NCI-H2171 (cell line): ENCODE measurements at places on chromosomes 7 and 10.

DNA sequence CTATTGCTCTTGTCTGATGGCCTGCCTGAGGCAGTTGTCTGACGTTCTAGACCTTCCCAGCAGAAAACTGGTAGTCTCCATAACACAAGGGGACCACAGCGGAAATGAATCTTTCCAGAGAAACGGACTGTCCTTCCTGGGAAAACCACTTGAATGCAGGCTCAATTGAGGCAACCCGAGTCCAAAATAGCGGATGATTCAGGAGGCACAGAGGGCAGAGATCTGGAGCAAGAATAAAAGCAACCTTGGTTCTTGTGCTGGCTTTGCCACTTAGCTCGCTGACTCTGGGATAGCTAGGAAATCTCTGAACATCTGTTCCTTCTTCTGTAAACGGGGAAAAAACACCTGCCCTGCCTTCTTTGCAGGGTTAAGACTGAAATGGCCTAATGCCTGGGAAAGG, 178.8 kb downstream of the NEURL1 start:
- DNase-seq, result no peak

GRCh38 chr7:17633067-17633466, 307.2 kb downstream of the SNX13 start:
- no peak for DNase-seq

DNA sequence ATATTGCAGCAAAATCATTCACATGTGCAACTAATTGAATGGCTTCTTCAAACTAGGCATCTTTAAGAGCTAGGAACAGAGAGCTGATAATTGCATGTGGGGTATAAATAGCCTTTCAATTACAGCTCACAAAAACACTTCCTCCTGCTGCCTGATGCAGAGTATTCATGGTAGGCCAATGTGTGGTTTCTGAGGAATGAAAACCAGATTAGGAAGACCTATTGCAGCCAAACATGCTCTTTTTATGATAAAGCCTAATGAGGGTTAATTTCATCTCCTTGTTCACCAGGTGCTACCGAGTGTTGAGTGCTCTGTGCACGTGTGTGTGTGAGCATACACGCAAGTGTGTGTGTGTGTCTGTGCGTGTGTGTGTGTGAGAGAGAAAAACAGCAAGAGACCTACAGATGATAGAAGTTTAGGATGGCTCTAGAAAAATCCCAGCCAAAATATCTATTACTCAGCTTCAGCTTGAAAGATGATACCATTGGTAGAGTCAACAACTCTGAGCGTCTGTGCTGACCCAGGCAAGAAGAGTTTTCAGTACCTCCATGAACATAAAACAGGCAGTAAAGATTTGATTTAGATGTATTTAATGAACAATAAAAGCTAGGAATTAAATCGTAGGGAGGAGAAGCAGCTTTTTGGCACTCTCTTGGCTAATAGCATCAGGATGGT, 448.5 kb upstream of the ANKRD30A start:
- no peak for DNase-seq

DNA sequence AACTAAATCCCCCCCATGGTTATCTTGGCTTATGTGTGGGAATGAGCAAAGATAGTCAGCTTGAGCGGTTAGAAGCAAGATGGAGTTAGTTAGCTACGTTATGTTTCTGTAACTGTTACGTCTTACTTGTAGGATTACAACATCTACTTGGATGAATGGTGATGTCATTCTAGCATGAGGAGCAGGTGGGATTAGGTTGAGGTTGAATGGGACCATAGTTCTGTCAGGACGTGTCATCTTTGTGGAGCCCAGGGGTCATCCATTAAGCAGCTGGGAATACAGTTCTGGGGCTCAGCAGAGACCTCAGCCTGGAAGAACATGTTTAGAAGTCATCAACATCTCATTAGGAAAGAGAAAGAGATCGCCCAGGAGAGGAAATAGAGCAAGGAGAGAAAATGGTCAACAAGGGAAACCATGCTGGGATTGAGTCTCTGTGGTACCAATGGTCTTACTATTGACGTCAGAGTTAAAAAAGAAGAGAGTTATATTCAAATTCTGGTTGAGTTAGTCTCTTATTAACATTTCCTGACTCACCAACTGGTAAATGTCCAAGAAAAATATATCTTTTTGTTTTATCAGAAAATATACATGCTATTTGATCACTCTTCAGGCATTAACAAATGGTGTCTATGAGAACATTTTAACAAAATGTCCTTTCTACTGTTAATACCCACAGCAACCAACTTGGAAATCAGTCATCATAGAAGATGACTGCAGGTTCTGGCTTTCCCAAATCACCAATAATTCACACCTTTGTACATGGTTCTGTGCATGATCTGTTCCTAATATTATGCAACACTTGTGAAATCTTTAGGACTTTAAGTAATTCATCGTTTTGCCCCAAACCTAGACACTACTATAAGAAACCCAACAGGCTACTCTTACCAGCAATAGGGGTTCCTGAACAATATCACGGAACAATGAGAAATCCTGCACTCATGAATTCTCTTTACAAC, 96.9 kb downstream of the KIAA1217 start:
- no peak for DNase-seq

- peak; percentile 40 for DNase-seq
Observed at GRCh38 chr10:18397906-18398305, 253.5 kb downstream of the NSUN6 start.

DNA sequence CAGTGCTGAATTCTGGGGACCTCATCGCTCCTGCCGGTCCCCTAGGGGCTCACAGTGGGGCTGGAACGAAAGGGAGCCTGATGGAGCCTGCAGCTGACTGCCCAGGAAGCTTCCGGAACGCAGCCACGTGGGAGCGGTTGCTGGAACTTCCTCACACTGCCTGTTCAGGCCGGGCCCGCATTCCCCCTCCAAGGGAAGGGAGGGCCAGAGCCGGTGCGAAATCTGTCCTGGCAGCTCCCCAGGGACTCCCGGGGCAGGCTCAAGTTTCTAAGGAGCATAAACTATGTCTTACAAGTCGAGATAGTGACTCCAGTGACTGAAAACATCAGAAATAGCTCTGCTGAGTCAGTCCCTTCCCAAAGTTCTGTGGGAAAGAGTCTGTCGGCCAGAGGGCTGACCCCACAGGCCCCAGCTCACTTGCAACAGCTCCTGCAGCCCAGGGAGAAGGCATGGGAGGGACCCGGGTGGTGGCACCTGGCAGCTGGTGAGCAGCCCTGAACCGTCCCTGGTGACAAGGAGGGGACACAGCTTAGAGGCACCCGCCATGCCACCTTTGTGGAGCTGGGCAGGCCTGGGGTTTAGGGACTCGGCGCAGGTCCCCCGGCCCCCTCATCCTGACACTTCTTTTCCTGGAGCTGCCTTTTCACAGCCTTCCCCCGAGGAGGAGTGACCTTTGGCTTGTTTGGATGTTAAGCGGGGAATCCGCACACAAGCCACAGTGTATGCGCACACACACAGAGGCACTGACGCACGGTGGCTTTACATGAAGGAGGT, 47.6 kb downstream of the PDGFA start:
- DNase-seq, result peak; percentile 22

- DNase-seq, result no peak
Observed at GRCh38 chr10:33927347-33927746, 592.9 kb upstream of the NRP1 start.

DNA sequence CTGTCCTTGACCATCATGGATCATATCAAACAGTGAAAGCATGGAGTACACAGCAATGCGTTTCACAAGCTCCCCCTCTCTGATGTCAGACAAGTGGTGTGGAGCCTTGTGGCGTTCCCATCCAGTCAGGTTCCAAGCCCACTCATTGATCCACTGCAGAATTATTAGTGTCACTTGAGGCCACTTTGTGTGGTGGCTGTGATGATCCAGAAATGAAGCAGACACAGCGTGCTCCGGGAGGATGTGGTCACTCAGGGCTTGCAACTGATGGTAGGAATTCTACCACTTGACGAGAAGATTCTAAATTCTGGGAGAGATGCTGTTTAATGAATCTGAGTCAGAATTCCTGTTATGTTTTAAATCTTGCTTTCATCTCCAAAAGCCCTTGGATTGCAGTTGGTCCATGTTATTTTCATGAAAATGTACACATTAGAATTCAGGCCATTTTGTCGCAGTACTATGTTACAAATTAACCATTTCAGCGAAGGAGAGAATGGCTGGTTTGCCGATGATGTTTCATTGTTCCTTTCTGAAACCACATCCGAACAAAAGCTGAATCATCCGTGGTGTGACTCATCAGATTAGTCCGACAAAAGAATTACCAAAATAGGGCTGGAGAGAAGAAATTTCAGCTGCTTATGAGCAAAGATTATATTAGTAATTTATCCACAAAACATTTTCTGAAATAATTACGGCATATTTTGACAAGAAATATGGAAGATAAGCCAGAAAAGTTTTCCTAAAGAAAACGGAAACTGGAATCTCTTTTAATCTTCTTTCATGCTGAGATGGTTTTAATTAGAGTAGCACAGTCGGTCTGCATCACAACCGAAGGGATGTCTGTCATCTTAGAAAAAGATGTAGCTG, 48.1 kb downstream of the INSYN2A start:
- DNase-seq, result no peak

DNA sequence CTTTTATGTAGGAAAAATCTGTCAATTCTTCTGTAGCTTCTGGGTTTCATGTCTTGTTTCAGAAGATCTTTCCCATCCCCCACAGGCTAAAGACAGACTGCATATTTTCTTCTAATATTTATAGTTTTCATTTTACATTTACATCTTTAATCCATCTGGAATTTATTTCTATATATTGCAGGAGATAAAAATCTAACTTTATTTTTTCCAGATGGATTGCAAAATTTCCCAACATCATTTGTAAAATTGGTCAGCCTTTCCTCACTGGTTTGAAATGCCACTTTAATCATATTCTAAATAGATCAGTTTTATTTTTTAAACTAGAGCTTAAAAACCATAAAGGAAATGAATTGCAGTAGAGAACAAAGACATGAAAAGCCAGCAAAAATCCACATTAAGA, 46.9 kb downstream of the TMEM26 start:
- DNase-seq, result no peak

GRCh38 chr7:75667938-75668337, 70.8 kb downstream of the HIP1 start:
- DNase-seq, result no peak

DNA sequence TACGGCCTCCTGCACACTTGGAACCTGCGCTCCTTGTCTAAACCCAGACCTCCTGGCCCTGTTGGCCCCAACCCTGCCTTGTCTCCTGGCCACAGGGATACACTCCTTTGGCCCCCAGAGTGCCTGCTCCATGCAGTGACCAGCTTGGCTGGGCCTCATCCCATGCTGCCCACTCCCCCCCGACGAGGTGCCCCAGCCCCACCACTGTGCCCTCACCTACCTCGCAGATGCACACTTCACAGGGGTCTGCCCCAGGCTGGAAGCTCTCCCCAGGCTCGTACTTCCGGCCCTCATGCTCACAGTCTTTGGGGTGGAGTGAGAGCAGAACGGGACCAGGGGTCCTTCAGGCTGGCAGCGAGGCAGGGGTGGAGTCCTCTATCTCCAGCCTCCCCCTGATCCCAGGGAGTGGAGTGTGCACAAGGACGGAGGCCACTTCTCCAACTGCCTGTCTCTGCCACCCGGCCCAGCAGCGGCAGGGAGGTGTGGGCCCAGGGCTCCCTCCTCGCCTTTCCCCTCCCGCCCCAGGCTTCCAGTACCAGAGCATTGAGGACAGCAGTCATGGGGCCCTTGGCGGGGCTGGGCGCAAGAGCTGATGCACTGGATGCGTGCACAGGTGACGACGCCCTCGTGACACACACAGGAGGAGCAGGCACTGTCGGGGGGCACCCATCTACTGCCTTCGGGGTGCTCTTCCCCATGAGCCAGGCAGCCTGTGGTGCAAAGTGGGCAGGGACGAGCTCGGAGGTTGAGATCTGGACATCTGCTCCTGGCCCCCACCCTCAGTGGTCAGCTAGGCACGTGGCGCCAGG, 22.1 kb downstream of the ATP6V1F start:
- no peak for DNase-seq

- DNase-seq, result no peak
Observed at GRCh38 chr10:116410351-116410750, 17.3 kb upstream of the PNLIPRP3 start.

GRCh38 chr7:147438216-147438615, 1152.3 kb upstream of the C7orf33 start:
- DNase-seq, result no peak

- DNase-seq, result no peak
Observed at GRCh38 chr7:50266635-50267386, 37.7 kb upstream of the IKZF1 start.

DNA sequence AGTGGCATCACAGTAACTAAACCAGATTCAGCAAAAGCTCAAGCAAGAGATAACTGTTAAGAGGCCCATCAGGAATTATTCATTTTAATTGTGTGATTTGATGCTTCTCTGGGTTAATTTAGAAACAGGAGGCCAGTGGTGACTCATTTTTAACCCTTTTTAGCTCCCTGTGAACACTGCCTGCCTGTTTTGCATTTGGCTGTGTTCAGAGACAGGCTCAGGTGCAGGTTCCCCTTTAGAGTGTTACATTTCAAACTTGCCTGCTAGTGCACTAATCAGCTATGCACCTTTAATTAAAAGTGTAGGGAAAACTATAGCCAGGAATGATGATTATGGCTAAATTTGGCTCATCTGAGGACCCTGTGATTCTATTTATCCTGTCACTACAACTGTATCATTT, 6.5 kb downstream of the STAMBPL1 start:
- DNase-seq, result no peak

- DNase-seq, result no peak
Observed at GRCh38 chr7:66421830-66422475, 206.7 kb upstream of the KCTD7 start.

GRCh38 chr10:48383393-48383792, 76.9 kb downstream of the MAPK8 start:
- no peak for DNase-seq

GRCh38 chr10:51326174-51326573, 251.9 kb downstream of the PRKG1 start:
- DNase-seq, result no peak
